Stimulated activated CD8-positive, alpha-beta memory T cell treated with anti-CD3 and anti-CD28 coated beads, Interleukin-4, amount 100 ng/mL, for 1 hour (primary cell): ENCODE measurements at places on chromosomes 11 and 22.

DNA sequence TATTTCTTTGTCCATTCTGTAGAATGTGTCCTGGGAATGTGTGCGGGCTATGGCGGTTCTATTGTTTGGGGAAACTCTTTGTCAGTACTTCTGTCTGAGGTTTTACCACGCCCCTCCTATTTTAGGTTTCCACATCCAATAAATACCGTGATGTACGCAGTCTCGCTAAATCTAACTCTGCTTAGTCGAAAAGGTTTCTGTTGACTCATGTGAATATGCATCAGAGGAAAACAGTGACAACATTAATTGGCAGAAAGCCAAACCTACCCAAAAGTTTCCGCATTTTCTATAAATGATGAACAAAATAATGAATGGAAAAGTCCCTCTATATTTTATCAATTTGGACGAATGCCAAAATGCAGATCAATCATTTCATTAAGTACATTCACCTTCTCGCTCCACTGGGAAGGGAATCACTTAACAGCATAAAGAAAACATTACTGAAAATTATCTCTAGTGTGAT, 143.4 kb downstream of the MAML2 start:
- DNase-seq, result no peak

- DNase-seq, result no peak
Observed at GRCh38 chr22:39797528-39798147, 95.9 kb downstream of the ENTHD1 start.

DNA sequence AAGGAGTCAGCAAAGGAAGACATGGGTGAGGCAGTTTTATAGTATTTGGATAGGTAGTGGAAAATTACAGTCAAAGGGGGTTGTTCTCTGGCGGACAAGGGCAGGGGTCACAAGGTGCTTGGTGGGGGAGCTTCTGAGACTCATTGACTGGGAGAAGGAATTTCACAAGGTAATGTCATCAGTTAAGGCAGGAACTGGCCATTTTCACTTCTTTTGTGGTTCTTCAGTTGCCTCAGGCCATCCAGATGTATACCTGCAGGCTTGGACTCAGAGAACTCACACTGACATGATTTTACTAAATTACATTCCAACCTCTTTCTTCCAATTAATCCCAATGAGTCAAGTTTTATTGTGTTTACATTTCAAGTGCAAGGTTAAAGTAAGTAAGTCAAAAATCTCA, 240.5 kb upstream of the API5 start:
- no peak for DNase-seq

GRCh38 chr11:12927886-12928285, 81.2 kb upstream of the RASSF10 start:
- DNase-seq, result no peak

DNA sequence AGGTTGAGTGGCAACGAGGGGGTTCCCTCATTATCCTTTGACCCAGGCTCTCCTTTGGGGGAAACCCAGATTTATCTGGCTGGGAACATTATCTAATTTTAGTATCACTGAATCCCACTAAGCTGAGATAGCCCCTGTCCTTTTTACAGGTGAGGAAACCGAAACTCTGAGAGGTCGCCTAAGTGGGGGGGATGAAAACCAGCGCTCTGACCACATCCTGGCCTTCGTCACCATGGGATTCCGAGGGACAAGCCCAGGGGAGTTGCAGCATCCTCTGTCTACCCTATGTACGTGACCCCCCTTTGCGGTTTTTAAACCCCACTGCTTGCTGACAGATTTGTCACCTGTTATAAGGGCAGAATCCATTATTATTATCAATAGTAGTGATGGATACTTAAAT, 61.0 kb downstream of the ISX start:
- DNase-seq, result no peak

DNA sequence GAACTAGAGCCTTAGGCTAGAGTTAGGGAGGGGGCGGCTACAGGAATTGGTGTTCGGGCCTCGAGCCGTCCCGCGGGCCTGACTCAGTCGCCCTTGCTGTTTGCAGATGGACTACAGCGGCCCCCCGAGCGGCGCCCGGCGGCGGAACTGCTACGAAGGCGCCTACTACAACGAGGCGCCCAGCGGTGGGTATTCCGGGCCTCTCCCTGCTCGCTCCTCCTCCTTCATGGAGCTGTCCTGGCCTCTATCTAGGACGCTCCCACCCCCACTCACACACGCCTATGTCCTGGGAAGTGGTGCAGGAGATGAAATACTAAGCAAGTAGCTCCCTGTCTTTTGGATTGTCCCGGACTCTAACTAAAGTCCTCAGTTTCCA, 1.4 kb downstream of the MYOD1 start:
- DNase-seq, result no peak

DNA sequence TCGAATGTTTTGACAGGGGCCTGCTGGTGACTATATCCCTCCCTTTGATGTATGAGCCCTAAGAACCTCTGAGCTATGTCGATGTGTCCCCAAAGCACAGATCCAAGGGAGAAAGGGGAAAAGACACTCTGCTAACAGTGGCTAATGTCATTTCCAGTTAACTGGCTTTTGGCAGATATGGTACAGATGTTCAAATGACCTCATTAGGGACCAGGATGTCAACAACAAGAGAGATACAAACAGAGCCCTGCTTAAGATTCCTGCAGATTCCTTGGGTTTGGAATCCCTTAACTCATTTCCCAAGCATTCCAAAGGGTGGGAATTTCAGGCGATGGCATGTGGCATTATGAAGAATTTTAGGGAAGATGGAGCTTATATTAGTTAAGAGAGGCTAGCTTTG, 517.3 kb downstream of the SOX6 start:
- DNase-seq, result no peak

GRCh38 chr11:78646564-78647185, 72.0 kb upstream of the NARS2 start:
- DNase-seq, result no peak

DNA sequence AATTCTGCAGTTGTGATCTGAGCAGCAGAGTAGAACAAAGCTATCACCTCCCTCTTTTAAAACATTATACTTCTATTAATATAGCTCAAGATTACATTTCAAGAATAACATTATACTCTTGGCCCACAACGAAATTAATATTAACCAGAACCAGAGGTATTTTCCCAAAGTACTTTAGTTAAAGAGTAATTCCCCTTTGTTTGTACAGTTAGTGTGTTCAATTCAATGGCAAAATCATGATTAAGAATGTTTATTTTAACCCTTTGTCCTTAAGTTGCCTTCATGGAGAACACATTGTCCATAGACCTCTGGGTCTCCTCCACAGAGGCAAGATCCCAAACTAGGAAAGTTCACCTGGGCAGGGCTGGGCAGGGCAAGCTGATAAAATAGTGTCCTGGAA, 88.0 kb upstream of the CSNK2A3 start:
- no peak for DNase-seq

- DNase-seq, result peak; percentile 66
Observed at GRCh38 chr11:64767344-64768299, 7.8 kb upstream of the PYGM start.

DNA sequence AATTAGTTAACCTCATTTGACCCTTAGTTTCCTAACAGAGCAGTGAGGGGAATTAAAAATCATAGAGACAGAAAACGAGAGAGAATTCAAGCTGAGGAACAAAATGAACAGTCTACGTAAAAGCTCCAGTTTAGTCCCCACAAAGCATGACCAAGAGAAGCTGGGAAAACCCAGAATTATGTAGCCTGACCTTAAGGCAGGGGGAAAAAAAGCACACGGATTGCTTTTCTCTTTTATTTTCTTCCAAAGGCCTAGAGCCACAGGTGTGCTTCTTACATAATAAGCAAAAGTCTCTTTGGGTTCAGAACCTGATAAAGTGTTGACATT, 514 bp upstream of the AMBRA1 start:
- no peak for DNase-seq

DNA sequence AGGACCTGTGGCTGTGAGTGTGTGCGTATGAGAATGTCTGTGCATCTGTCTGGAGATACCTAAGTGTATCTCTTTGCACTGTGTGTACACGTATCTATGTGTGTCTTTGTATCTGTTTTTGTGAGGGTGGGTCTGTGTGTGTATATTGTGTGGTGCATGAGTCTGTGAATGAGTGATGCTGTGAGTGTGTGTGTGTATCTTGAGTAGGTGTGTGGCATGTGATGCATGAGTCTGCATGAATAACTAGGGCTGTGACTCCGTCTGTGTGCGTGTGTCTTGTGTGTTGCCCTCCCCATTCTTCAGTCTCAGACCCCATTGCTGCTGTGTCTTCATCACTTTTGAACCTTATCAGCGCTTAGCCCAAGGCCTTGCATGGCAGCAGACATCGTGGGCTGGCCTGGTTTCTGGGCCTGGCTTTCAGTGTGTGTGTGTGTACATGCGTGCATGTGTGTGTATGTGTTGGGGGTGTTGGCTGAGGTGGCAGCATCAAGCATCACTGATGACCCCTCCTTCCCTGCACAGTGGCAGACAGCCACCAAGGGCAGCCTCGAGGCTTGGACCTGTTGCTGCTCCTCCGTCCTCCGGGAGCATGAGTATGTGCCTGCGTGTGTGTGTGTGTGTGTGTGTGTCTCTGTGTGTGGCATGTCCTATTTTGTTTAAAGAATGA, 1.4 kb downstream of the SGSM1 start:
- DNase-seq, result no peak

DNA sequence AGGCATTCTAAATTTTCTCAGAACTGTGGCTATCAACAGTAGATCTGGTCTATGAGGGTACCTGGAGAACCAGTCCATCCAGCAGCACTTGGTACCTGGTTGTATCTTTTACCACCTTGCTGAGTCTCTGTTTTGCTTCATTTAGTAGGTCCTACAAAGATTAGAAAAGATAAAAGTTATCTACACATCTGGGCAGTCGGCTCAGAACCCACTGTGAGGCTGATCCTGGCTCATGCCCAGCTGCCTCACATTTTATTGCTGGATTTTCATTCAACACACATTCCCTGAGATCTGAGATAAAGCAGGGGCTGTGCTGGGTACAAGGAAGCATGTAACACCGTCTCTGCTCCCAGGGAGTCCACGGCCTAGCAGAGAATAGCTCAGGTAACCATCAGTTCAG, 27.5 kb downstream of the ATP6V1E1 start:
- no peak for DNase-seq

DNA sequence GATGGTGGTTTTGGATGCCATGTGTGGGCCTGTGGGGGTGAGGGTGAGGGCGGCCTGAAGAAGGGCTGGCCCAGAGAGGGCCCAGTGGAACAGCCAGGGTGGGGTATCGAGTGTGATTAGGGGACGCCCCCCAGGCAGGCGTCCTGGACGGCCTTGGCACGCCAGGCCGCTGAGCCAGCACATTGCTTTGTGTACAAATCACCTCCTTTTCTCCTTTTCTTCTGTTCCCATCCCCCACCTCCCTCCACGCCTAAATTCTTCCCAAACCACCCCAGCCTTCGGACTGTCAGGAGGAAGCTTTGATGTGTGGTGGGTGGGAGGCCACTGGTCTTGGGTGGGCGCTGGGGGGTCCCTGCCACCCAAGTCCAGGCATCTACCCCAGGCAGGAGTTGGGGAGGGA, 7.8 kb upstream of the CD248 start:
- DNase-seq, result no peak

DNA sequence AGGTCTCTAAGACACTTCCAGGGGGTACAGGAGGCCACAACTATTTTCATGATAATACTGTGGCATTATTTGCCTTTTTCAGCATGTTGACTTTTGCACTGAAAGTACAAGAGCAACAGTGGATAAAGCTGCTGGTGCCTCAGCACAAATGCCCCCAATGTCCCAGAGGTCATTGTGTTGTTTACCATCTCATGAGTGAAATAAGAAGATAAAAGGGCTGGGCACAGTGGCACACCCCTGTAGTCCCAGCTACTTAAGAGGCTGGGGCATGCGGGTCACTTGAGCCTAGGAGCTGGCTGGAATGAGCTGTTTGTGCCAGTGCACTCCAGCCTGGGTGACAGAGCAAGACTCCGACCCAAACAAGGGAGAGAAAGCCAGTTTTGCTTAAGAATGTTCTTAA, 72.6 kb upstream of the RAB1B start:
- DNase-seq, result no peak

- DNase-seq, result no peak
Observed at GRCh38 chr11:43943372-43943930, 1.0 kb downstream of the C11orf96 start.

GRCh38 chr22:44730022-44730393, 22.4 kb upstream of the ARHGAP8 start:
- no peak for DNase-seq

GRCh38 chr22:45336971-45337431, 27.3 kb downstream of the FAM118A start:
- no peak for DNase-seq

DNA sequence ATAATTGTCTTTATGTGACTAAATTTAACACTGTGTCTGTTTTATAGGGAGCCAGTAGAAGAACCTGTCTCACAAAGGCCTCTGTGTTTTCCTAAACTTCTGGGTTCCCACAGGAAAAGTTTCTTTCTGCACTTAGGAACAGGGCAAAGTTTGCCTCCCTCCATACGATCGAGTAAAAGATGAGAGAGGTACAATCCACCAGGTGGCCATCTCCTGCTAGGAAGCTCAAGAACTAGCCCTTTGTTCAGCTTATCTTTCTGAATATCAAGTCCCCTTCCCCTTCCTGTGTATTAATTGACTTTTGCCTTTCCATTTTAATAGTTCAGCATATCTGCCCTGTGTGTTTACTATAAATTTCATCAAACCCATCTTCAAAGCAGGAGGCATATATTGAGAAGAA, 18.0 kb downstream of the CSNK2A3 start:
- DNase-seq, result no peak

- no peak for DNase-seq
Observed at GRCh38 chr22:27752141-27752540, 49.4 kb downstream of the MN1 start.

- DNase-seq, result no peak
Observed at GRCh38 chr11:61778920-61779650, 13.3 kb downstream of the TMEM258 start.

DNA sequence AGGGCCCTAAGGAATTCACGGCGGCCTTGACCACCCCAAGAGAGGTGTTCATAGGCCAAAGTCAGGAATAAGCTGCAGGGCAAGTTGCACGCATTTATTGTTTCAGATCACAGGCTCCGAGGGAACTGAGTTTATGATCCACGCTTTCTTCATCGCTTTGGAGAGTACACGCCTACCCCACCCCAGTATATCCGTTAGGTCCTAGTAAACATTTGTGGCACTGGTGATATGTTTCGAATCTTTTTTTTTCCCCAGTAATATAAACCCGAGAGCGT, 805 bp downstream of the GANAB start:
- no peak for DNase-seq

DNA sequence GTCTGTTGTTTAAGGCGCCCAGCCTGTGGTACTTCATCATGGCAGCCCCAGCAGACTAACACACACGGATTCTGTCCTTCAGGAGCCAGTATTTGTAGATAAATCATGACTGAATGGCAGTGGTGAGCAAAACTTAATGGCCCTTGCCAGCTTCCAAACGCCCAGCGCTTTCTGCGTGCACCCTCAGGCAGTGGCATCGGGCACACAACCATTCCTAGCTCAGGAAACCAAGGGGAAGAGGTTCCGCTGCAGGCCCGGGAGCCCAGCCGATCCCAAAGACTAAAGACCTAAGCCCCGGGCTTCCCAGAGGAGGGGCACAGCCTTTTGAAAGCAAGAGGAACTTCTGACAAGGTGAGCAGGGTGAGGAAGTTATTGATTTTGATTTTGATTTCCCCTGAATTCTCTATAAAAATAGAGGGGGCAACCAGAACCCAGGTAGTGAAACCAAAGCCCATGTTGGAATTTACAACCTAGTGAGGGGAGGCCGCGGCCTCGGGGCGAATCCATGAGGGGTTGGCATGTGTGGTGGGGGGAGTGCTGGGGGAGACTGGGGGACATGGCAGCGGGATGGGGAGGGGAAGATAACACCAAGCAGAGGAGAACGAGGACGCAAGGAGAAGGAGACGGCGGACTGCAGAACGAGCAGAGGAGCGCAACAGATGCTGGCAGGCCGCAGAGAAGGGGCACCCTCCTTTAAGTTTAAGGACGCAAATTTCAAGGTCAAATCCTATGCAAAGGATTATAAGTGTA, 79.9 kb upstream of the SEPTIN5 start:
- no peak for DNase-seq

- DNase-seq, result no peak
Observed at GRCh38 chr22:36286096-36286957, 33.4 kb downstream of the APOL1 start.
